ENCODE measurements at places on chromosomes 12 and 14.

DNA sequence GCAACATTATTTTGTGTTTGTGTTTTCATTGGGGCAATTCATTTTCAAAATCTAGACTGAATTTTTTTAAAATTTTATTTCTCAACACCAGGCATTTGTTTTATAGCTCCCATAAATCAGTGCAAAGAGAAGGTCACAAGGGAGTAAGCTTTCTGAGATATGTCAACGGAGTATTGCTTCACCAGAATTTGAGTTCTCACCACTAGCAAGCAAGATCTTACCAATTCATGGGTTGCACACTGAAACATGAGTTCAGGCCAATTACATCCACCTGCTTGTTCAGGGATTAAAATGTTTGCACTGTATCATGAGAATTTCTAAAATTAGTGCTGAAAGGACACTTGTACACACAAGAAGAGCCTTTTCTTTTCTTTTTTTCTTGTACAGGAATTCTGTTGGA lies 121.9 kb downstream of the CAND1 start:
- no peak for DNase-seq

- DNase-seq = no peak
Measured at GRCh38 chr14:76719666-76720065, 41.6 kb upstream of the VASH1 start.

DNA sequence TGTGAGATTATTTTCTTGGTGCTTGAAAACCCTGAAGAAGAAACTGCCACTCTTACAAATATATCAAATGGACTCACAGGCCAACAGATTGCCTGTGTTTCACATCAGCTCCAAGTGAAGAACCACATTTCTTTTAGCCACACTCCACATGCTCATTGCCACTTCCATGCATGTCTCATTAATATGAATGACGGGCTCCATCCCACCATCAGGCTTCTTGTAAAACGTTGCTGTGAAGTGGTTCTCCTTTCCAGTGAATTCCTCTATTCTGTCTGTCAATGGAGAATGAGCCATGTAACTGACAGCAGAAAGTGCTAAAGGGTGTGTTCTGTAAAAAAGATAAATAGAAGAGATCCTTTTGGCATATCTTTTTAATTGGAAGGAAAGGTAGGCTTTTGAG lies 188.2 kb upstream of the RMST start:
- DNase-seq = no peak

- no peak for DNase-seq
Measured at GRCh38 chr14:57847706-57848105, 18.2 kb downstream of the SLC35F4 start.

DNA sequence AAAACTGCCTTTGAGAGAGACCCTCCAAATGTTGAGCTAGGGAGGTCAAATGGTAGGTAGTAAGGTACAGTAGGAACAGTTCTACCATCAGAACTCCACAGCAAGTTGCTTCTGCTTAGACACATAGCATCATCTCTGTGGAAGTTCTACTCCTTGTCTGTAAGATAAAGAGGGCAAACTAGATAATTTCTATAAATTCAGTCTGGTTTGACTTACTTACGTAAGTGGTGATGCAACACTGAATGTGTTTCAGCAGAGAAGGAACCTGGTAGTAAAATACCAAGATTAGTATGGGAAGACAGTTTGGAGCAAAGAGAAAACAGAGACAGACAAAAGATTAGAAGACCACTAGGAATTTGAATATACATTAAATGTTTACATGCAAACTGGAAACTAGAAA lies 42.0 kb downstream of the KITLG start:
- DNase-seq = no peak

DNA sequence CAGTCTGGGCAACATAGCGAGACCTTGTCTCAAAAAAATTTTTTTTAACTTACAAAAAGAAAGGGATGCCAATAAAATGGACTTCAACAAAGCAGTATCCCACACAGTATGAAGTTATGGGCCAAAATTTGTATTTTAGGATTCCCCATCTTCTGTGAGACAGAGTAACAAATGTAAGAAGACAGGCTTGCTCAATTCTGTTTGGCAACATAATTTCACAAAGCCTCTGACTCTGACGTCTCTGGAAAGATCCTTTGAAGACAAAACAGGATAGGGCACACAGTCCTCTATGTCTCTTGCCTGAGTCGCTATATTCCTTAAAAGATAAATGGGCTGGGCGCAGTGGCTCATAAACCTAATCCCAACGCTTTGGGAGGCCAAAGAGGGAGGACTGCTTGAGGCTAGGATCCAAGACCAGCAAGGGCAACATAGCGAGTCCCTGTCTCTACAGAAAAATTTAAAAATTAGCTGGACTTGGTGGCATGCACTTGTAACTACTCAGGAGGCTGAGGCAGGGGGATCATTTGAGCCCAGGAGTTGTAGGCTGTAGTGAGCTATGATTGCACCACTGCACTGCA lies 1.1 kb upstream of the HOMEZ start:
- DNase-seq = no peak

- DNase-seq = no peak
Measured at GRCh38 chr14:38297681-38298080, 41.8 kb upstream of the CLEC14A start.

DNA sequence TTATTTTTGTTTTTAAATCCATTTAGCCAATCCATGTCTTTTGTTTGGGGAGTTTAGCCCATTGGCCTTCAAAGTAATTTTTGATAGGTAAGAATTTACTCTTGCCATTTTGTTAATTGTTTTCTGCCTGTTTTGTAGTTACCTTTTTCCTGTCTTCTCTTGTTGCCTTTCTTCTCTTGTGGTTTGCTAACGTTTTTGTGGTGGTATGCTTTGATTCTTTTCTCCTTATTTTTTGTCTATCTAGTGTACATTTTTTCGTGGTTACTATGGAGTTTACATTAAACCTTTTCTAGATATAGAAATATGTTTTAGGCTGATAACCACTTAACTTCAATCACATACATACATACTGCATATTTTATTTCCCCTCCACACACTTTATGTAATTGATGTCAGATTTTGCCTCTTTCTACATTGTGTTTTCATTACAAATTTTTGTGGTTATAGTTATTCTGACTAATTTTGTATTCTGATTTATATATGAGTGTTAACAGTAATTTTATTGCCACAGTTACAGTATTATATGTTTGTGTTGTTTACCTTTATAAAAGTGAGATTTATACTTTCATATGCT lies 19.2 kb upstream of the PPP1R12A start:
- no peak for DNase-seq

GRCh38 chr12:95838125-95838524 lies 20.6 kb upstream of the SNRPF start:
- DNase-seq = no peak

- DNase-seq = no peak
Measured at GRCh38 chr12:102316723-102317122, 119.1 kb upstream of the PMCH start.

- no peak for DNase-seq
Measured at GRCh38 chr12:34348836-34349672, 326.8 kb downstream of the ALG10 start.

- DNase-seq = no peak
Measured at GRCh38 chr12:34142430-34142829, 120.1 kb downstream of the ALG10 start.

- DNase-seq = no peak
Measured at GRCh38 chr14:104724981-104725771, 1.1 kb downstream of the ADSS1 start.

DNA sequence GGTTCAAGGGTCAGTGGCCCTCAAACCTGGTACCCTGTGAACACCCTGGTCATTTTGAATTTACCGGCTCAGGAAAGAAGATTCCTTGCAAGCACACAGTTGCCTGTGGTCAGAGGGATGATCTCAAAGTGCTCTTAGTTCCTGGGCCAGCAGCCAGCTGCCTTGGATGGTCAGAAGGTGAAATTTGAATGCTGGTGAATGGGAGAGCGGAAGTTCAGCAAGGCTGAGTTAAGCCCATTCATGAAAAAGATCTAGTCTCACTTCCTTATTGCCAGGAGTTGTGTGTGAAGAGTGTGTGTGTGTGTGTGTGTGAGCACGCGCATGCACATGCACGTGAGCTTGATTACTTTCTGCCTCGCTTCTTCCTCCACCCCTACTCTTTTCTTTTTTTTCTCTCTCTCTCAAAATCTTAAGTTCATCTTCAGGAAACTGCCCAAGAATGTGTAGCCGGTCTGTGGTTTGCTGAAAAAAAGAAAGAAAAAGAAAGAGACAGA lies 155.5 kb upstream of the CCND2 start:
- DNase-seq = no peak

DNA sequence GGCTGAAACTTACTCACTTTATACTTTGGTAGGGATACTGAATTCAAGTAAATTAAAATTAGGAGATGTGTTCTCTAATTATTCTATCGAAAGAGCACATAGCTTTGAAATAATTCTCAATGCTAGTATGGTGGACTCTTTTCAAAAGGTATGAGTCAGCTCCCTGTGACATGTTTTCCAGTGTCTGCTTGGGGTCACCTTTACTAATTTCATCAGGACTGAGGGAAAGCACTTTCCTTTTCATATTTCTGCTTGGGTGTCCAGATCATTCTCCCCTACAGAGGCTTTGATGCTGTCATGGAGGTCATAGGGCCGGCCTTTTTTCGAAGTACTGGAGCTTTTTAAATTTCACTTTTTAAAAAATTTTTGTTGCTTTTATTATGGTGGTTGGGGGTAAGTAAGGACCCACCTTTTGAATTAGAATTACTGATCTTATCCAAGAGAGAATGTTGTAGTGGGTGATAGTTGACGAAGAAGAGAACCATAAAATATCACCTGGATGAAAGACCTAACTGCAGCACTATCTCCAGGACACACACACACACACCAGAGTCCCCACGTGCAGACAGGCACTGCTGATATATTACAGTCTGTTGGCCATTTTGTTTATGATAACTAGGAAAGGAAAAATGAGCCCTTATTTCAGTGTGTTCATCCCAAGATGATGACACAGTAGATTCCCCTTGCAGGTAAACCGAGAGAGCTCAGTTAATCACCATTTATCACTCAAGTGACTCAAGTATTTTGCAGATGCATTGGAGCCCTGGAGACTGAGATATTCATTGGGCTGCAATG lies 558.6 kb downstream of the DIO2 start:
- DNase-seq = no peak

GRCh38 chr12:88516811-88517210 lies 63.5 kb downstream of the KITLG start:
- no peak for DNase-seq

DNA sequence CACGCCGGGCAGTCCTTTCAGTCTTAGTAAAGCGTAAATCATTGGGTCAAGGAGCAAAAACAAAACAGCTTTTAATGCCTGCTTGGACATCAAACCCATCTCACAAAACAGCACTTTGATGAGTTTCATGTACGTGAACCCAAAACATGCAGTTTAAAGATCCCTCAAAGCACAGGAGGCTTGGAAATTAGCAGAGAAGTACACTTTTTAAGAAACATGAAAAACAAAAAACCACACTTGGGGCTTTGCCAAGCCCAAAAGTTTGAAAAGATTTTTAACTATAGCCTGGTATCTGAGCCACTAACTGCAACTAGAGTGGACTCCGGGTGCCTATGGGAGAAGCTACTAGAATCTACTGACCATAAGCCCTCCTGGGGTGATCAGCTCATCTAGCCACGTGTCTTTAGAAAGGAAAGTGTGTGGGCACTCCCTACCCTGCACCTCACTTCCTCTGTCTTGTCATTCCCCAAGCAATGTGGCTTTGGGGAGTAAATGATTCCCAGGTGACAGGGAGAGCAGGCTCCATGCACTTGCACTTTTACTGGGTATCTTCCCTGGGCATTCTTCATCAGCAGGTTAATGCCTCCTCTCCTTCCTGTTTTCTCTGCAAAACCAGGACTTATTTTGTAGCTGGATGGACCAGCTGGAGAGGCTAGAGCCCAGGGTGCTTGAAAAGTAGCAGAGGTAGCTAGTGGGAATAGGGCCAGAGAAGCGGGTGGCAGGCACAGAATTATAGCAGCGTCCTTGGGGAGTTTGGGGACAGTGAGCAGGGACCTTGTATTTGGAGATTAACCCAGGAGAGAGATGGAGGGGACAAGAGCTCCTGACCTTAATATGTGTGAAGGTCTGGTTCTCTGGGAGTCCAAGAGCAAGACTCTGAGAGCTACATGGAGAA lies 339.3 kb downstream of the BCL11B start:
- no peak for DNase-seq

GRCh38 chr12:131637986-131638385 lies 72.9 kb upstream of the SFSWAP start:
- DNase-seq = no peak

GRCh38 chr12:123041042-123041531 lies 60.6 kb downstream of the ARL6IP4 start:
- no peak for DNase-seq

GRCh38 chr12:126247936-126248335 lies 1182.7 kb downstream of the AACS start:
- no peak for DNase-seq

DNA sequence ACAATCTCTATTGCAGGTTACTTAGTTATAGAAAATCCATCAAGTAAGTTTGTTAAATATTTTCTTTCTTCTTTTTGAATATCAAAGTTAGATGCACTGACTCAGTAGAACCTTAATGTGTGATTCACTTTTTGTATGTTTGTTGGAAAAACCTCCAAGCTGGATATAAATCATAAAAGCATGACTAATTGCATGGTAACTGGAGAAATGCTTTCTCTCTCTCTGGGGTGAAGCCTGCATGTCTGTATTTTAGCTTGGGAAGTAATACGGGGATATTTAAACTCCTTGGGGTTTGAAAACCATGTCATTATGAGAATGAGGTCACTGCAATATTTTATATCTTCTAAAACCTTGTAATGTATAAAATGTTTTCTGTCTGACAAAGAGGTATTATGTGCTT lies 58.6 kb upstream of the MYF6 start:
- DNase-seq = no peak

GRCh38 chr14:40119765-40120164 lies 687.5 kb upstream of the FBXO33 start:
- DNase-seq = no peak

DNA sequence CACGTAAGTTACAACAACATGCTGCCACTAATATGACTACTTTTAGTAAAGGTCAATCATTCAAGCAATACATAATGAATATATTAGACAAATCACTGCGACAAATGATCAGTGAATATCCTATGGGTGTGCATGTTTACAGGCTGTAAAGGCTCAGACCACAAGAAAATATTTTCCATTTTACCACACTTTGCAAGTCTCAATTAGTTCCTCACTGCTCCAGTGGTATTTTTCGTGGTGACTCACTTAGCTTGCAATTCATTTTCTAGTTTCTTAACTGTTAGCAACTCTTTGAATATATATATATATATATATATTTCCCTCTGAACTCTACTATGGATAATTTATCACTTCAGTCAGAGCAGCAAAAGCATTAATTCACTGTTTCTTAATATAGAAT lies 96.9 kb downstream of the EML5 start:
- no peak for DNase-seq

DNA sequence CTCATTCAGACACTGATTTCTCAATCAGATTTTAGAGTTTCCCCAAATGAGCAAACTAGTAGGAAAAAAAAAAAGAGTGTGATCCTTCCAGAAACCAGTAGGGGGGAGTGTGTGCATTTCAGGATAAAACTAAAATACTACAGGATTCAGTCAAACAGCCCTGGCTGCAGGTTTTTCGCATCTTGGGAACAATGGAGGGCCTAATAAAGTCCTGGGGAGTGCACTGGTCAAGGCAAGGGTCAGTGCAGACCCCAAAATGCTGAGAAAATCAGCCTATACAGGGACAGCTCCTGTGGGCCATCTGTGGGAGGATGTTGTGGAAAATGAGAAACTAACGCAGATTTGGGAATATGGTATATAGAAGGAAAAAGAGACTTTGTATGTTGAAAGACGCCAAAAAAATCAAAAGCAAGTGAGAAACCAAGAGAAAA lies 22.2 kb upstream of the ABCD4 start:
- DNase-seq = no peak
